Progenitor cell of endocrine pancreas (in vitro differentiated cells): ENCODE measurements at places on chromosomes 16 and 17.

DNA sequence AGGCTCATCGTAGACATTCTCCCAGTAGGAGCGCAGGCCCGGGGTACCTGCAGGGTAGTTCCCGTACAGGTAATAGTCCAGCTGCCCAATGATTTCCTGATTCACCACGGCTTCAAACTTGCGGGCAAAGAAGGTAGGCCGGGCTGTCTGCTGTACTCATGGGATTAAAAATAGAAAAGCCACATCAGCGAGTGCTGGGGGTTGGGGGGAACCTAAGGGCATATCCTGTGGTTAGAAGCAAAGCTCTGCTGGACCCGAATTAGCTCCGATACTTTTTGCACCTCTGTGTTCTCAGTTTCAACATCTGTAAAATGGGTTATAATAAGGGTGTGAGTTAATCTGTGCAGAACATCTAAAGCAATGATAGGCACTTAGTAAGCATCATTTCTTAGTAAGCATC, 336.2 kb downstream of the XYLT1 start:
- no peak for DNase-seq

DNA sequence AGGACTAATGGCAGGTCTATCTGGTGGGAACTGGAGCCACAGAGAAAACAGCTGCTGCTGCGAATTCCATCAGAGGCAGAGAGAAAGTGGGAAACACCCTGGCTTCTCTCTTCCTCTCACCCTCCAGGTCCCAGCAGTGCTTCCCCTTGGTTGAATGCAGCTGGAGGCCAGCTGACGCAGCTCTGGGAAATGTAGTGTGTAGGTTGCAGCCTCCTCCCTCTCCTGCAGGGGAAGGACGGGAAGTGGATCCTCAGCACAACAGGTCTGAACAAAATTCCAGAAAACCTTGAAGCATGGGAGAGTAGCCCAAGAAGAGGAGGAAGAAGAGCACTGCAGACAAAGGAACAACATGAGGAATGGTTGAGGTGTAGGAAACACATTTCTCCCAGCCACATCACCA, 67.8 kb upstream of the MMP2 start:
- no peak for DNase-seq

GRCh38 chr17:80364091-80364691, 50.8 kb upstream of the ENDOV start:
- DNase-seq: no peak

DNA sequence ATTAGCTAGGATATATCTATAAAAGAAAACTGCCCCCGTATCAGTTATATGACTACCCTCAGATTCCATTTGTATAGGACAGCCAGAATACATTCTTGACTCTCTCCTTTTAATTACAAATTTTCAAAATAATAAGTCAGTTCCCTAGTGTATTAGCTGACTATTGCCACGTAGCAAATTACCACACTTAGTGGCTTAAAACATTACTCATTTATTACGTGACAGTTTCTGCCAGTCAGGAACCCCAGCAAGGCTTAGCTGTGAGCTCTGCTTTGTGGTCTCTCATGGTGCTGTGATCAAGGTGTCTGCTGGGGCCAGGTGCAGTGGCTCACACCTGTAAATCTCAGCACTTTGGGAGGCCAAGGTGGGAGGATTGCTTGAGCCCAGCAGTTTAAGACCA, 13.9 kb upstream of the SCNN1B start:
- no peak for DNase-seq

- DNase-seq: no peak
Measured at GRCh38 chr16:77970371-77970770, 52.0 kb upstream of the CLEC3A start.

- peak; percentile 45 for DNase-seq
Measured at GRCh38 chr16:19883296-19883965, 1.2 kb downstream of the GPRC5B start.

GRCh38 chr17:7328840-7329373, at the start of gene NEURL4:
NEURL4 (minus strand) TSS chr17:7329335; CDS start chr17:7329312, 23 bp downstream.
- DNase-seq: peak; percentile 37

- DNase-seq: no peak
Measured at GRCh38 chr17:4189280-4189679, 46.3 kb downstream of the CYB5D2 start.

GRCh38 chr17:40448213-40448638, 5.0 kb downstream of the IGFBP4 start:
- DNase-seq: no peak

DNA sequence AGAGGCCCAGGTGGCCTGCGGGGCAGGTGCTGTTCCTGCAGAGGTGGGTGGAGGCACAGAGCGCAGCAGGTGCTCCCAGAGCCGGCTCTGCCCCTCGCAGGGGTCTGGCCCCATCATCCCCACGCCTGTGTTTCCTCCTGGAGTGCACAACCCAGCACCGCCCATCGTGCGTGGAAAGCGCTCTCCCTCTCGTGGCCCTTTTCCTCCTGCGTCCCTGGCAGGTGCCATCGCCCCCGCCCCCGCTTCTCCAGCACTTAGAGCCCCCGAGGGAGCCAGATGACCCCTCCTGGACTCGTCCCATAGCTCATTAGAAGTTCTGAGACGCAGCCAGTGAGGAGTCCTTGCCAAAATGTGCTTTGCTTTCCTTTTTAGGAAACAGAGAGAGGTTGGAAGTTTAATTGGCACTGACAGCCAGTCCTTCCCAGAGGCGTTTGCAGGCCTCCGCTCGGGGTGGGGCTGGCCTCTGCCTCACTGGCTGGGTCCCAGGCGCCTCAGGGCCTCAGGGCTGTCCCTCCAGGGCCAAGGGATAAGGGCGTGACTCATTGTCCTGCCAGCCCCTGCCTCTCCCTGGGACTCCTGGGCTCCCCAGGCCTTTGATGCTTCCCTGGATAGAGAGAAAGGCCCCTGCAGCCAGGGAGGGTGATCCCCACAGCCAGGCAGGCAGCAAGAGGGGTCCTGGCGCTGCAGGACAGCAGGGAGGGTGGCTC, 32.2 kb upstream of the CHMP6 start:
- no peak for DNase-seq

GRCh38 chr17:60311186-60311585, 80.7 kb downstream of the USP32 start:
- no peak for DNase-seq

- no peak for DNase-seq
Measured at GRCh38 chr17:77466596-77467223, 325.9 kb downstream of the SEC14L1 start.

DNA sequence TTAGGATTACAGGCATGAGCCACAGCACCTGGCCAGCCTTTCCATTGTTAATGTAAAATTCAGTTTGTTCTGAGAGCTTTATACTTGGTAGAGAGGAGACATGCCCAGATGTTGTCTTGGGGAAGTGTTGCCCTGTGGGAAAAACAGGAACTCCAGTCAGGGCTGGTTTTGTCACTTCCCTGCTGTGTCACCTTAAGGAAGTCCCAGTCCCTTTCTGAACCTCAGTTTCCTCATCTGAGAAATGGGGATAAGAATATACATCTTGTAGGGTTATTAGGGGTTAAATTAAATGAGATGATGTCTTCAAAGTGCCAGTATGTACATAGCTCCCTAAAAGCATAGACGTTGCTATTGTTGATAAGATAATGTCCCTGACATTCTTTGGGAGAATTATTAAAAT, 25.3 kb downstream of the CLEC16A start:
- DNase-seq: no peak

- no peak for DNase-seq
Measured at GRCh38 chr16:80976946-80977345, 29.7 kb downstream of the CMC2 start.

GRCh38 chr17:31398381-31399311, 7.2 kb downstream of the RAB11FIP4 start:
- DNase-seq: no peak

DNA sequence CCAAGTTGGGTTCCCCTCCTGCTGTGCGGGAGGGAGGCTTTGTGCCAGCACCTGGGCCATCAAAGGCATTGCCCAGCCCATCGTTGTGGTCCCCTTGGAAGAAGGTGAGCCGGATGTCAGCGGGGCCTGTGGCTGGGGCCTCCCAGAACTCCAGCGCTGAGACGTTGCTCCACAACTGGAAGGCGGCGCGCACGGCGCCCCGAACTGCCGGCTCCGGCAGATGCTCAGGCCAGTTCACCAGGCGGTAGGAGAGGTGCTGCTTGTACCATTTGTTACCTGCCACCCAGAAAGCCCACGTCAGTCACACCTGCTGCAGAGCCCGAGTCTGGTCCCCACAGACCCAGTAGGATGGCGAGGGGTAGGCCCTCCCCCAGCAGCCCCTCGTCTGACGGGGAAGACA, 12.4 kb downstream of the C17orf50 start:
- no peak for DNase-seq

GRCh38 chr17:43753493-43754129, 5.0 kb downstream of the SOST start:
- no peak for DNase-seq

DNA sequence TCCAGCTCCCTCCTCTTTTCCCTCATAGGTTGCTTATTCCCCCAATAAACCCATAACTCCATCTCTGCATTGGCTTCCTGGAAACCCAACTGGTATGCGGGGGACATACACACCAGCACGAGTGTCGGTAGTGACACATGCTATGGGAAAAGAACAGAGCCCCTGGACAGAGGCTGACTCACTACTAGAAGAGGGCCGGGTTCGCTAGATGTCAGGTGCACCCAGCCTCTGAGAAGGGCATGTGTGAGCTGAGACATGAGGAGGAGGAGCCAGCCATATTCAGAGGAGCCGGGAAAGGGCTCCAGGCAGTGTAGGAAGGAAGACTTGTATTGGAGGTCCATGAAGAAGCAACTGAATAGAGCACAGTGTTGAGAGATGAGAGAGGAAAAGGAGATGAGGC, 241.1 kb downstream of the SOX9 start:
- no peak for DNase-seq

DNA sequence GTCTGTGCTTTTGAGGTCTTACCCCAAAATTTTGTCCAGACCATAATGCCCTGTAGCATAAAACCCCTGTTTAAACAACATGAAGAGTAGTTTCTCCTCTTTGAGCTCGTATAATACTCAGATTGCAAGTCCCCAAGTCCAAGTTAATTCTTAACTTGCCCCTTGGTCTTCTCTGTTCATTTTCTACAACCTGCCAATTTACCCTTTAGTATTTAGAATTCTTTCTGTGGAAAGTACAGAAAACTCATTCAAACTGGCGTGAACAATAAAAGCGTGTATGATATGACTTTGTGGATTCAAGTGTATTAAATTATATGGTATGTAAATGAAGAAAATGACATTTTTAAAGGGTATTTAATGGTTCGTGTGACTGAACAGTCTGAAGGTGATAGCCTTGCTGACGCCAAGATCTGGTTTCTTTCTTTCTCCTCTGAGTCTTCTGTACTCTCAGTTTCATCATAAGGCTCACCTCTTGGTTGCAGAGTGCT, 185.6 kb downstream of the PRKCA start:
- DNase-seq: no peak

DNA sequence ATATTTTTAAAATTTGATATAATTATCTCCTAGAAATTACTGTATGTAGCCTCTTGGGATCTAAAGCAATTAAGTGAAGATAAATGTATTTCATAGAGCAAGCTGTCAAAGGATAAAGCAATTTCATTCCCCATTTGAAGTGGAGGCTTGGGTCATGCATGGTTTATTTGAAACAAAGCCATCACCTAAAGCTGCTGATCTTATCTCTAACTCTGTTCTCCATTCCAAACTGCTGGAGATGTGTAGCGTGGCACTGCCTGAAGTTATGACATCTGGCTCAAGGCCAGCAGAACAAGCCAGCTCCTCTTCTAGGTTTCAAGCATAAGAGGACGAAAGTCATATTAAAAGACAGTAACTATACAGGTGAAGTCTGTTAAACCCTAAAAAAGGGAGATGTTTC, 83.9 kb downstream of the HIC1 start:
- DNase-seq: no peak

DNA sequence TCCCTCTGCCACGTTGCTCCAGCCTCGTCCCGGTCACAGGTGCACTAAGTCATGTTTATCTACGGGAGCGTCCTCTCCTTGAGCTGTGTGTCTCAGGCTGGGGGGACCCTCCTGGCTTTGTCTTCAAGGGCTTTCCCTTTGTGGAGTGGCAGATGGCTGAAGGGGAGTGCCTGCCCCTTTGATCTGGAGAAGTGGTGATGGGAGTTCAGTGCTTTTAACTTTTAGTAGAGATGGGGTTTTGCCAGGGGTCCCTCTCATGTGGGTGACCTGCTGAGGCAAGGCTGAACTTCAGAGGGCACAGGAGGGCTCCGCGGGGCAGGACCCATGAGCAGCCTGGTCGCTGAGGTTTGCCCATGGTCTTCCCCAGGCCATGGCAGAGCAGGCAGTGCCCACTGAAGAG, 73.1 kb upstream of the CDC42EP4 start:
- DNase-seq: no peak

- DNase-seq: no peak
Measured at GRCh38 chr16:30715750-30716445, 16.9 kb downstream of the SRCAP start.

- DNase-seq: no peak
Measured at GRCh38 chr17:82297714-82298537, 19.5 kb downstream of the CD7 start.

DNA sequence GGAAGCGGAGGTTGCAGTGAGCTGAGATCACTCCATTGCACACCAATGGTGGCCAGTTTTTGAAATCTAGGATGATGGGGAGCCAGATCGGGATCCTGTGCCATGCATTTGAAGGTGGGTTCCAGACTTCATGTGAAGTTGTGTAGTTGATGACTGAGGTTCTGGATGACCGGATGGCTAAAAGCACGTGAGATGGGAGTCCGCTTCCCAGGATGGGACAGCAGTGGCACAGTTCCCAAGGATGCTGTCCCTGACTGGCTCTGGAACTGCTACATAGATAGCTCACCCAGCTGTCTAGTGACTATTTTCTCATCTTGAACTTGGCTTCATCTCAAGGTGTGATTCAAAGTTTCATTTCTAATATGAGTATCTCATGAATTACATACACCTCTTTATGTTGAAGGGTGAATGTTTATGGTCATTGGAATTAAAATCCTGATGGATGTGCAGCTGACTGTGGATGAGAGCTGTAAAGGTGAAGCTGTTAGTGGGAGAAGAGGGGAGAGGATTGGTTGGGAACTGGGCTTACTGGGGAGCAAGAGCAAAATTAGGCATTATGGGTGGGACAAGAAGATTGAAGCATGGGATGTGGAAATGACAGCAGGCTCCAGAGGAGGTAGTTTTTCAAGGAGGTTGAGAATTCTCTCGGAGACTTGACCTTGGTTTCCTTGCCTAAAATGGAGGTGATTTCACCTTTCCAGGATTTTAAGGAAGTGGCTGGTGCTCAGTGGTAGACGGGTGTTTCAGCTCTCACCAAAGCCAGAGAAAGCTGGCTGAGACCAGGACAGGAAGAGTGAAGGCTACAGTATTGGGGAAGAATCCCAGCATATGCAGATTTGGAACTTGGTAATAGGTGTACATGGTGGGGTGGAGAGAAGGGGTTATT, 8.2 kb downstream of the TUFM start:
- DNase-seq: no peak

GRCh38 chr16:59566446-59566845, 832.3 kb upstream of the GOT2 start:
- no peak for DNase-seq

GRCh38 chr17:45143094-45143670, 5.1 kb upstream of the HEXIM1 start:
- no peak for DNase-seq

DNA sequence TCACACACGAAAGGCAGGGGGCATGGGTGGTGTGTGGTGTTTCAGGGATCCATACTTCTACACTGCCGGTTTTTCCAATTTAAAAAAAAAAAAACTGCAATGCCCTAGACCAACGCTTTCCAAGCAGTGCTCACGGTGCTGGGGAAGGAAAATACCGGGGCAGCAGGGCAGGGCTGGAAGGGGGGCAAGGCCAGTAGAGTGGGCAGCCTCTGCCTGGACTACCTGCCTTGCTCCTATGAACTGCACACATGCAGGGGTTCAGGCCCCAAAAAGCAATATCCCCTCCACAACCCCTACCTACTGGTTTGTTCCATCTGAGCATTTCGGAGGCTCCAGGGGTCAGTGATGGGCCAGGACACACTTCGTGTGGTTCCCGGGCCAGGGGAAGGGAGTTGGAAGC, 29.4 kb downstream of the RPH3AL start:
- no peak for DNase-seq
